ENCODE measurements at places on chromosomes 4 and X.

DNA sequence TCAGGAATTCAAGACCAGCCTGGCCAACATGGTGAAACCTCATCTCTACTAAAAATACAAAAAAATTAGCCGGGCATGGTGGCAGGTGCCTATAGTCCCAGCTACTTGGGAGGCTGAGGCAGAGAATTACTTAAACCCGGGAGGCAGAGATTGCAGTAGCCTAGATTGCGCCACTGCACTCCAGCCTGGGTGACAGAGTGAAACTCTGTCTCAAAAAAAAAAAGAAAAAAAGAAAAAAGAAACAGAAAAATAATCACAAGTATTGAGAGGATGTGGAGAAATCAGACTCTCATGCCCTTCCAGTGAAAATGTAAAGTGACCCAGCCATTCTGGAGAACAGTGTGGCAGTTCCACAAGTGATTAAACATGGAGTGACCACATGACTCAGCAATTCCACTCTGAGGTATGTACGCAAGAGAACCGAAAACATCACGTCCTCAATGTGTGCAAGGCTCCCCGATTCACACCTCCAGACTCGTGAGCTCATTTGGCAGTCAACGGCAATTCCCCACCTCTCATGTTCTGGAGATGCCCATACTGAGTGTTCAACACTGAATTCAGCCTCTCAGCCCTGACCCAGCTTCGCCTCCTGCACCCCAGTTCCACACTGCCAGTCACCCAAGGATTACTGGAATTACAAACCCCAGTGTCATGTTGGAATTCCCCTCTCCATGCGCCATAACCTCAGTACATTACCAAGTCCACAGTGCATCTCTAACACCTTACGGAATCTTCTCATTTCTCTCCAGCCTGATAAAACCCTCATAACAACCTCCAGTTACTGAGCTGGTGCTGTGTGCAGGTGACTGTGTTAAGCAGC lies 21.1 kb downstream of the ACOX3 start:
- DNase-seq, result no peak

- no peak for DNase-seq
These were observed 348.6 kb downstream of the AR start for GRCh38 chrX:67892401-67892800.

- DNase-seq, result no peak
These were observed 1092.3 kb downstream of the ARAP2 start for GRCh38 chr4:35151816-35152572.

DNA sequence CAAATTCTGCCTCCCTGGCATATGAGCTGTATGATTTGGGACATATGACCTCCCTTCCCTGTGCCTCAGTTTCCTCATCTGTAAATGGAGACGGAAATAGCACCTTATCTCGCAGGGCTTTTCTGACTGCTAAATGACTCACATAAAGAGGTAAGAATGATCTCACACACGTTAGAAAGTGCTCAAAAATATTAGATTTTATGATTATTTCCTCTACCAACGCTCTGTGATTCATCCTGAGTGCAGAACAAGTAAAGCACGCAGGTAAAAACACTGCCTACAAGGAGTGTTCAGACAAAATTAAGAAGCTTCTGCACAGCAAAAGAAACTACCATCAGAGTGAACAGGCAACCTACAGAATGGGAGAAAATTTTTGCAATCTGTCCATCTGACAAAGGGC lies 21.1 kb downstream of the ACSL1 start:
- no peak for DNase-seq

DNA sequence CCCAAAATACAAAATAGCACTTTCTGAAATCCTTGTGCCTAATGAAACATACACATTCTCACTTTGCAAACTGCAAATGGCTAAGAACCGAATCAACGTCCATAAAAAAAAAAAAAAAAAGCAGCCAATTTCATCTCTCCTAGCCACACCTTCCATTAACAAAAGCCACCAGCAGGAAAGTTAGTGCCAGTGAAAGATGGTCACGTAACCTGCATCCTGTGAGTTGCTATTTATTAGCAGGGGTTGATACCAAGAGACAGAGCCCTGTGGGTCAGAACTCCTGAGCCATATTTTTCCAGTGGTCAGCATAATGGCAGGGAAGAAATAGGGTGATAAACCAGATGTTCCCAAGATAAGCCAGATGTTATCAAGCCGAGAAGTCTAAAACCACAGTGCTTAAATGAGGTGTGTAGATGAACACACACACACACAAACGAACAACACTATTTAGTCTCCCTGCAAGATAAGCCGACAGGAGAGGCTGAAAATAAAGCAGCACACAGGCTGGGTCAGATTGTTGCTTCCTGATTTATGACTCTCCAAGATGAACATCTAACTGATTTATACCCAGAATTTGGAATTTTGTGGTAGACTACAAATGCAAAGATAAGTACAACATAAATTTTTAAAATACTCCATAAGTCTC lies 11.5 kb downstream of the PPARGC1A start:
- DNase-seq, result no peak

DNA sequence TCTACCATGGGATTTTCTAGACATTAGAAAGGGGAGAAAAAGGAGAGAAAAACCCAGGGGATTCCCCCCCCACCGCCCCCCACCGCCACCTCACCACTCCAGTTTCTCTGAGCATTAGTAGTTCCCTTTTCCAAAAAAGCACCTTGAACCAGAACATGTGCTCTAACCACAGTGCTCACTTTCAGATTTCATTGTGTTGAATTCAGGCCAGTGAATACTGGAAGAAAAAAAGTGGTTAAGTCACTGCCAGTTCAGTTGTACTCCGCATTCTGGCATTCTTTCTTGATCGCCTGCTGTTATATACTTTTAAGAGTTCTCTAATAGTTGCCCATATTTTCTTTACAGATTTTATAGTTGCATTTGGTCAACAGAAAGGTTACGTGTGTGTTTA lies 40.9 kb downstream of the JADE3 start:
- DNase-seq, result no peak

GRCh38 chrX:71563921-71564320 lies 14.3 kb upstream of the GCNA start:
- DNase-seq, result no peak

DNA sequence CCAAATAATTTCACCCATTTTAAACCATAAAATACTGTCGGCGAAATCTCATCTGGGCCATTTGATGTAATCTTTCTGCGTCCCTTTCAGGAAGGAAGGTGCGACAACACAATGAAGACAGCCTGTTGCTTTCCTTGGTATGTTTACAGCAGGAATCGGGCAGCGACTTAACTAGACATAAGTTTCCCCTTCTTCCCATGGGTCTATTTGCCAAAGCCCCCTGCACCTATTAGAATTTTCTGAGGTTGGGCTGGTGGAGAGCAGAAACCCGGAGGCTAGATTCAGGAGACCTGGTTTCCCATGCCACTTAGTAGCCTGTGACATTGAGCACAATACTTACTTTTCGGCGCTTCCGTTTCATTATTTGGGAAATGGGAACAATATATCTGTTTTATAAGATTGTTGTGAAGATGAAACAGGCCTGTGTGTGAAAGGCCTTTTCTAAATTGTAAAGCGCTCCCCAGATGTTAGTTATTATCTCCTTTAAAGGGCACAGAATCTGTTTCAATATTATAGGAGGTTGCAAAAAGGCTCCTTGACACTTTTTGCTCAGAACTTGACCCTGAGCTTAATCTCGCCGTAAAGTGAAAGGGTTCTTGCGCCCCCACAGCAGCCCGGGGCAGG lies 552 bp upstream of the AFF1 start:
- no peak for DNase-seq

- no peak for DNase-seq
These were observed 181.7 kb downstream of the MAML3 start for GRCh38 chr4:139972305-139972704.

GRCh38 chr4:16448241-16448840 lies 222.1 kb upstream of the TAPT1 start:
- no peak for DNase-seq

GRCh38 chr4:115780835-115781234 lies 667.4 kb upstream of the NDST4 start:
- DNase-seq, result no peak

DNA sequence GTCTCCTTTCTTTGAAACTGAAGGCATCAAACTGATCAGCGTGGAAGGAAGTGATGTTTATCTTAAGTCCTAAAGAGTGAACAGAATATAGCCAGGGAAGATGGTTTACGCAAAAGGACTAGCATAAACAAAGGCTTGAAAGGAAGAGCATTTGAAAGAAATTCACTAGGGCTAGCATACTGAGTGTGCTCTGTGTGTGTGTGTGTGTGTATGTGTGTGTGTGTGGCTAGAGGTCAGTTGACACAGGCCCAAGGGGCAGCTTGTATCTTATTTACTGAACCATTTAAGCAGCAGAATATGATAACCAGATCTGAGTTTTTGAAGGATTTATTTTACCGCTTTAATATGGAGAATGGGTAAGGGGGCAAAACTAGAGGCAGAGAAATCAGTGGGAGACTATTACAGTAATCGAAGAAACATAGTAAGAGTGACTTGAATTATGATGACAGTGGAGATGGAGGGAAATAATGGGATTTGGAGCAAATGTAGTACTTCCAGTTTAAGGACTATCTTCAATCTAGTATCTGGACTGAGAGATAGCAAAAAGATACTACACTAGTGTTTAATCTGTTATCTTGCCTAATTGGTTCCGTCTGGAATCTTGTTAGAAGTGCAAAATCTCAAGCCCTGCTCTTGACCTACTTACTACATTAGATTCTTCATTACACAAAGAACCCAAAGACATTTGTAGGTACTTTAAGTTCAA lies 36.9 kb downstream of the CEP44 start:
- no peak for DNase-seq

DNA sequence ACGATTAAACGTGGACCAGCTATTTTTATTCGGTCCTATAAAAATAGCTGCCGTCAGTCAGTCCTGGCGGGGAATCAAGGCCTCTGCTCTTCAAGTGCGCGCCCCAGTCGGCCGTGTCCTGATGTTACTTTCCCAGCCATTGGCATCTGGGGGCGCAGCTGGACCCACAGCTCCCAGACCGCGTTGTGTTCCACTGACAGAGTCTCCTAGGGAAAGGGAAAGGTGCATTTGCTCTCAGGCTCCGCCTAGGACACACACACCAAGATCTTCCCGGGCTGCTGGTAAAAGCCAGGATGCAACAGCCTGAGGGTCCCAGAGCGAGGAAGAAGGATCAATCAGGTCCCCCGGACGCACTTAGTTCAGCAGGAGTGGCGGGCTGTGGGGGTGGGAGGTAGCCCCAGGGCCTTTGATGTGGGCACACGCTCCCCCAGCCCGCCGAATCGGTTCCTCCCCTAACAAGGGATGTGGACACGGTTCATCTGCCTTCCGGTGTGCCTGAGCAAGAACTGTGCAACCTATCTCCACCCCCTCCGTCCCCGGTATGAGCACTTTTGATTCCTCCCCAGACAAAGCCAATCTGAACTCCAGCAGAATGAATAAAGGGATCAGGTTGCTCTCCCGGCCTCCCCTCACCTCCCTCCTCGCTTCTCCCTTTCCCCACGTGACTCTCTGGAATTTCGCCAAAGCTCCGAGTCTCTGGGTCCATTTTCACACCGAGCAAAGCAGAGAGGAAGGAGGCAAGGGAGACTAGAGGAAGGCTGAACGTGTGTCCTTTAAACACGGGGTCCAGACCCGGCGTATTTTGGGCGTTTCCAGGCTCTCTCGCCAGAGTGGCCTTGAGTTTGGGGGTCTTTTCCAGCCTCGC lies 626 bp upstream of the FRAS1 start:
- DNase-seq, result peak; percentile 64

DNA sequence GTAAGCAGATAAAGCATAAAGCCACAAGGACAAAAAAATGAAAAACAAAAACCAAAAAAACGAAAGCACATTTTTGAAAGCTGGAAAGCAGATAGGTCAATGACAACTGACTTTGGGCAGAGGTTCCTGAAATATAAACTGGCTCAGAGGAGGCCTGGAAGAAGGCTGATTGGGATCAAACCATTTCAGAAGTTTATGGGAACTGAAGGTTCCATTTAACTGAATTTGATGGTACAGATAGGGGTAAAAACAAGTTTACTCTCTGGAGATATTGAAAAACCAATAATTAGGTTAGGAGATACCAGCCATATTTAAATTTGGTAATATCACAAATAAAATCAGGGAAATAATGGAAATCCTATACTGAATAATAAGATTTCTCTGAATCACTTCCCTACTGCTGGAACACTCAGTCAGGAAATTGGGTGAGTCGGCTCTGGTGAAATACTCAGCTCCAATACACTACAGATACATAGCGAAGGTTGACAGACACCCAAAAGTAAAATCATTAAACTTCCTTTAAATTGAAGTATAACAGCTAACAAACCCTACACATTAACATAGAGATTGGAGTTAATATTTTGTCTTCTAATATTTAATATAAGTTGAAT lies 1584.3 kb downstream of the STIM2 start:
- no peak for DNase-seq

GRCh38 chr4:15652191-15652590 lies 3.0 kb downstream of the FBXL5 start:
- DNase-seq, result no peak

GRCh38 chrX:34528081-34528480 lies 129.0 kb downstream of the TMEM47 start:
- no peak for DNase-seq

DNA sequence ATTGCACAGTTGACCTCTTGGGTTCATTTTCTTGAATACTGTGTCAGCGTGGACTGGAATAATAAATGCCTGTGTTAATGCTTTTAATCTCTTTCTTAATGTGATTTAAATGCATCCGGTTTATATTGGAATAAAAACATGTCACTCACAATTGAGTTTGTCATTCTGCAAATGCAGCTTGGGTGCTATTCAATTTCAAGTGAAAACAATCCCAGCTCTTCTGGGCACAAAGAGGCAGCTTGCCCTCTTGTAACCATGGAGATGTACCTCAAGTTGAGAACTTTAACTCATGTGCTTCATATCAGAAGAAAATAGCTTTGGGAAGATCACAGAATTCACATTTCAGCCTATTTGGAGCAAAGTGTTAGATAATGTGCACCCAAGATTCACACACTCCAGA lies 355.7 kb upstream of the GNPDA2 start:
- DNase-seq, result no peak

Data from GM04504 (cell line).